Activated naive CD4-positive, alpha-beta T cell (primary cell): ENCODE measurements at places on chromosomes 3 and 15.
A peak's percentile ranks its signal among the peaks of the same experiment; 100 is the strongest.

- DNase-seq = no peak
Observed at GRCh38 chr3:195097331-195098255, 173.4 kb downstream of the XXYLT1 start.

DNA sequence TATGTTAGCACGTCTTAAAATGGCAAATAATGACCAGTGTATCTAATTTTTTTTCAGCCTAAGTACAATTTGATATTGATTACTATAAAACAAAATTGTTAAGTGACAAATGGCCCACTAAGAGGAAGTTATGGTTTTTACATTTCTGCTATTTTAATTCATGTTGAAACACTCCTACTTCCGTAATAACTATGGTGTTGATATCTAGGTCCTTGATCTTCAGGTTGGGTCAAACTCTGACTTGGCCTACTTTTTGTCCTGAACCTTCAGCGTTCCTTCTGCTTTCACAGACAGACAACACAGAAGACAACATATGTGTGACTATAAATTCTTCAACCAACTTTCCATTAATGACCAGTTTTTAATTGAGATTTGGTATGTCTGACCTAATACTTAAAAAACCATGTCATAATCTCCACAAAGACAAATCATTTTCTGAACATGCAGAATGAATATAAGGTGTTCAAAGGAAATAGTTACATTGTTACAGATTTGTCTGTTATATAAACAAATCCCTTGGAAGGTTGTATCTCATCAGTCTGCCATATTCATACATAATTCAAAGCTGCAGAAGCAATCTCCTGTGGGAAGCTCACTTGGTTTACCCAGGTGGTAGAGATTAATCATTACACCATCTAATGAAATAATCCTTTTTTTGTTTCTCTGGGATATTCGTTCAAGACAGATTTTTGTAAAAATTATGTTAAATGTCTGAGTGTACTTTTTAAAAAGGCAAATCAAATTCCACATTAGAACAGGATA, 92.1 kb upstream of the TSPAN3 start:
- no peak for DNase-seq

DNA sequence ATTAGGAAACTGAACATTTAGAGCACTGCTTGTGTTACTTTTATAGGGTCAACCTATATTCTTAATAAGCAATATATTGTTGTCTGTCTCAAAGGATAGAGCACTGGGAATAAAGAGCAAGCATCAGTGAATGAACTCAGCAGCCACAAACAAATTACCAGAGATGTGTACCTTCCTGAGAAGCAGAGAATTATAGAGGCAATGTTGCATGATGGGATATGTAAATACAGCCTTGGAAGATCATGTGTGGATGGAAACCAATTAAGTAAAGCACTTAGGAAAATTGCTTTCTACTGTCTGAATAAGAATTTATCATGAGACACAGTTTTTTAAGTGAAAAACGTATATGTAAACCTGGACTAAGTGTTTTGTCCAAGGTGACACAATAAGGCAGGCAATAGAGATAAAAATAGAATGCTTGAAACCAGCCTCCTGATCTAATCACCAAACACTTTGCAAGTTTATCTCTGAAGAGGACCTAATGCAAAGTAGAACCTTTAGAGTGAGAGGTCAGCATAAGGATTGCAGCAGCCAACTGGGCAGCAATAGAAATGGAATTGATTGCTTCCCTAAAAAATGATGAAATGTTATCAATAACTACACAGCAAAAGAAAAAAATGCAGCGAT, 848.0 kb downstream of the TUSC7 start:
- DNase-seq = no peak

- DNase-seq = no peak
Observed at GRCh38 chr15:83036253-83036652, 24.8 kb upstream of the C15orf40 start.

- DNase-seq = no peak
Observed at GRCh38 chr3:127135241-127136023, 57.5 kb upstream of the PRR23E start.

- DNase-seq = peak; percentile 54
Observed at GRCh38 chr3:157127831-157128767, 31.8 kb downstream of the CCNL1 start.

DNA sequence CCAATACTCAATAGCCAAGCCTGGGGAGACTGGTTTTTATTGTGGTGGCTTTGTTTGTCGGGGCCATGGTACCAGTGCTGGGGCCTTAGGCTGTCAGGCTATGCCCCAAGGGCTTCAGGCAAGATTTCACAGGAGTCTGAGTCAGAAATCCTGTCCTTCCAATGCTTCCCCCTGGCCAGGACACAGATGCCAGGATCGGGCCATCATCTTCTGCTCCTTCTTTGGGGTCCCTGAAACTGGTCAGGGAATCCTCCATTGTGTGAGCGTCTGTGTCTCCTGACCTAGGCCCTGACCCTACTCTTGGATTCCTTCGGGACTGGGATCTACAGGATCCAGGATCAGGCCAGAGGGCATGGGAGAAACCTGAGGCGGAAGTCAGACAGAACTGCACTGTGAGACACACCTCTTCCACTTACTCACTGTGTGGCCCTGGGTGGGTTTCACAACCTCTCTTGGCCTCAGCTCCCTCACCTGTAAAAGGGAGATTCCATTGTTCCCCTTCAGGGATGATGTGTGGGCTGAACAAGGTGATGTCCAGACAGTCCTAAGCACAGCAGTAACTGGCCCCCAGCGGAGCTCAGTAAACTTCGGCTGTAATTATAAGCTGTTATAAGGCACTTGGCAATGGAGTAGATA, 292.7 kb downstream of the UACA start:
- no peak for DNase-seq

DNA sequence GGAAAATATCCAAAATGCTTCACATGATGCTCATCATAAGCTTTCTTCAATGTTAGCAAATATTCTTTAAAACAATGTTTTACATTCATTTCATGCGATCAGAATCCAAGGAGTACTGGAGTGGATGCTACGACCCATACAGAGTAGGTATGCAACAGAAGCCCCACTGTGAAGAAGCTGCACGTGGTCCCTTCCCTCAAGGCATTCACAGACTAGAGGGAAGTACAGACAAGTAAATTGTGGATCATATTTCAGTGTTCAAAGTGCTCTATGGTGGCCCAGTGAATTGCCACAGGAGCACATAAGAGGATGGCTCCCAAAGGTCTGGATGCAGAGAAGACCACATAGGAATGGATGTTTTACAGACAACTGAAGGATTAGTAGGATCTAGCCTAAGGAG, 789.9 kb downstream of the IGSF11 start:
- DNase-seq = no peak

- no peak for DNase-seq
Observed at GRCh38 chr3:167811031-167811430, 75.5 kb downstream of the SERPINI1 start.

GRCh38 chr3:21170964-21171363, 580.0 kb downstream of the ZNF385D start:
- no peak for DNase-seq

DNA sequence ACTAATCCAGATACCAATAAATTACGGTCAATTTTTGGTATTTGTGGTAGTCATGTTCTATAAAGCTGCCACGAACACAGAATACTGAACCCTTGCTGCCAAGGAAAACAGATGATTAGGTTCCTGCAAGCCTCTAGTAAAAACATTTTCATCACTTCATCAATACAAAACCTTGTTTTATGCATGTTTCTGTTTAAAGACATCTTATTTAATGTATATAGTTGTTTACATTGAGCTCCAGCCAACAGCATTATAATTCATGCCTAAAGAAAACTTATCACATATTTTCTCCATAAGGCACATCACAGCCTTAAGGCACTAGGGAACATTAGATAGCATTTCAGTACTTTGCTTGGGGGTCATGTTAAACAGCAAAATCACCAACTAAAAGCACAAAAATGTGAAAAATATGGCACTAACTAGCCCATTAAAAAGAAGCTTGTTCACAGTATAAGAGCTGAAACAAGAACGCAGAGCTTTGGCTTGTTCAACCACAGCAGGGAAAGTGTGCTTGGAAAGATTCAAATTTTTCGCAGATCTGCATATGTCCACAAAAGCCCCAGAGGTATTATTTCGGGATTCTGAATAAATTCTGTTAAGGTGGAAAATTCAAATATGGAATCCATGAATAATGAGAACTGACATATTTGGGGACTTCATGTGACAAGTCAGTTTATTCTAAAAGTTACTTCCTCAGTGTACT, 27.7 kb downstream of the POLQ start:
- no peak for DNase-seq

DNA sequence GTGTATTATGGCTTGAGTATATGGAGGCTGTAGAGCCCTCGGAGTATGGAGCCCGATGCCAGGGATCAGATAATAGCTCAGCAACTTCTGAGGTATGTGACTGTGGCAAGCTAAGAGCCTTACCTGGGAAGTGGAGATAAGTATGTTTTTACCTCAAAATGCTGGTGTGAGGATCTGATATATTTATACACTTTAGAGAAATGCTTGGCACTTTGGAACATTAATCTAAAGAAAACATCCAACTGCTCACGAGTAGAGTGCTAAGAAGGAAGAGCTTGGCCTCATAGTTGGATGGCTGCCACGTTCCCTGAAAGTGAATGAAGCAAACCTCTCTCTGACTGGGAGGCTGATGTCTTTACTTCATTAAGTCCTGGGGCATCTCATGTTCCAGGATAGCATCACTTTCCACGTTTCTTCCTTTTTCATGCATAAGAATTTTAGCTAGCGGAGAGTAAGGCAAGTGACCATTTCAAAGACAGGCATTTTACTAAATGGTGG, 58.9 kb upstream of the GOLGA8J start:
- no peak for DNase-seq

GRCh38 chr15:100330221-100330620, 11.6 kb downstream of the ADAMTS17 start:
- no peak for DNase-seq

DNA sequence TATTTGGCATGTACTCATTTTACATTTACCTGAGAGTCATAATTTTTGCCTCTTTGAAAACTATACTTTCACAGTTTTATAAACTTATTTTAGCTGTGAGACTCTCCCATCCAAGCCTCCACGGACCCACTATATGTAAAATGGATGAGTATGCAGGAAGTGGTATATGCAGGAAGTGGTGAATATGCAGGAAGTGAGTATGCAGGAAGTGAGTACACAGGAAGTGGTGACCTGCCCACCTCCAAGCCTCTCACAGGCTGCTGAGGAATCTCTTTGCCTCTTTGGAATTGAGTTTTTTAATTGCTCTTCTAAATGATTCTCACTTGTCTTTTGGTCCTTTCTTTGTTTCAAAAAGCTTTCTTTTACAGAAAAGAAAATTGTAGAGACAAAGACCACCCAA, 85.2 kb downstream of the KBTBD8 start:
- DNase-seq = no peak

- no peak for DNase-seq
Observed at GRCh38 chr3:38000242-38000916, 9.8 kb downstream of the VILL start.

DNA sequence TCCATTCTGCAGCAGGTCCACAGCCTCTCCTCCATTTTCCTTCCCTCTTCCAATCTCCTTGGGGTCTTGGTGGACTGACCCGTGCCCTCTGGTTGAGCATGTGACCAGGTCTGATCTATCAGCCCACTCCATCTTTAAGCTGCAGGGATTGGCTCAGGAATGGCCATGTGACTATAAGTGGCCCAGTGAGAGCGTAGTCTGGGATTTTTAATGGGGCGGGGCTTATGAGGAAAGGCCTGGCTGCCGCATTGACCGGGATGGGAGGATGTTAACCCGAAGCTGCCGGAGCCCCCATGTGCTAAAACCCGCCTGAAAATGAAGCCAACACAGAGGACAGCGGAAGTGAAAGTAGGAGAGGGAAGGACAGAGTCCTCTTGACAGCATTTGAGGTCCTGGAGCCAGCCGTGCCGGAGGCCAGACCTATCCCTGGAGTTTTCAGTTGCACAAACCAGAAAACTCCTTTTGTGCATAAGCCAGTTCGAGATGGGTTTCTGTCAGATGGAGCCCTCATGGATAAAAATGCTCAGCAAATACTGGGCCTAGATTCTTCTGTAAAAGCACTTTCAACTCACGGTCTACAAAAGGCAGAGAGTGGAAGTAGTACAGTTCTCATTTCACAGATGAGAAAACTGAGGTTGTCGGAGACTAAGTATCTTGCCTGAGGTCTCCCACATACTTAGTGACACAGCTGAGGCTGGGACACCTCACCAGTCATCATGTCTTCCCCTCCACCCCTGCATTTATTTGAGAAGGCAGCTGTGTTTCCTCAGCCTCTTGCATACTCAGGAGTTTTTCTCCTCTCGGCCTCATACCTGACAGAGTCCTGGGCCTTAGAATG, 61.9 kb downstream of the ATP2B2 start:
- no peak for DNase-seq

- peak; percentile 93 for DNase-seq
Observed at GRCh38 chr15:64153480-64154367, 2.2 kb downstream of the SNX22 start.

GRCh38 chr3:65033576-65033975, 345.8 kb upstream of the ADAMTS9 start:
- no peak for DNase-seq

DNA sequence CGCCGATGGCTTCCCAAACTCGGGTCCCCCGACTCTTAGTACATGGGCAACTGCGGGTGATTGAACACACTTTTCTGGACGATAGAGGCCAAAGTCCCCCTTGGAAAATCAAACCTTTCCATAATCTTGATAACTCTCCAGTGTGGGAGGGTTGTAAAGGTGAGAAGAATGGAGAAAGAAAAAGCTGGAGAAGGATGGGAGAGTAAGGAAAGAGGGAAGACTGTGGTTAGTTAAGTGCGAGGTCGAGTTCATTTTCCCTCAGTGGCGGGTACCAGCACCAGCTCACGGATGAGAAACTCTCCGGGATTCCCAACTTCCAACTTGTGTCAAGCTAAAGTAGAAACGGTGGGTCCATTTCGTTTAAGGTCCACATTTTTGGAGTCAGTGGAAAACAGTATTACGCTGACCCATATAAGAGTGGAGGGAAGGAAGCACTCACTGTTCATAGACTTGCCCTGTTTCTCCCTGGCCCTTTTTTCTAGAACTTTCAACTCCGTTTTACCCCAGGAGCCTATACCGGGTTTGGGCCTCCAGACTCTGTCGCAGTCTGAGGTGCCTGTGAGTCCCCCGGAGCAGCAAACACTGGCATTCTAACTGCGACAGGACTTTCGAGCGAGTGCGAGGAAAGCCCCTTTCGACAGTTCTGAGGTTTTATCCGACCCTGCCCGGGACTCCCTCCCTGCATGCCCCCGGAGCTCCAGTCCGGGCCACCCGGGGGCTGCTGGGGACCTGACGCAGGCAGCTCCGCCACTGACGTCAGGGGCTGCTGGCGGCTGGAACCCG, 14.8 kb downstream of the ZIC1 start:
- DNase-seq = no peak

DNA sequence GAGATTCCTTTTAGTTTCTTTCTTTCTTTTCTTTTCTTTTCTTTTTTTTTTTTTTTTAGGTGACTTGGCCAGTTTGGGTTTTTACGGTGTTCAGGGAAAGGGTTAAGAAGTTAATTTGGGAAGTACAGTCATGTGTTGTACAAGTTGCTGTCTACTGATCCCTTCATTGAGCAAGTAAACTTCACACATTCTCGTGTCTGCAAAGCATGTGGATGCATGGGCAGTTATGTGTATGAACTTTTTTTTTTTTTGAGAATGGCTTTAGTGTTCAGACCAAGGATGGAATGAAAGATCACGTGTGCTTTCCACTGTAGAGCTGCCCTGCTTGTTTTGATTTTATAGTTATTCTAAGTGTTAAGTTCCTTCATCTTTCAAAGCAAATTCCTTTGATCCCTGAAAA, 132.3 kb downstream of the PGPEP1L start:
- no peak for DNase-seq
